ENCODE measurements at places on chromosomes 4 and X.

- DNase-seq, result no peak
These were observed 1.4 kb upstream of the CEP135 start for GRCh38 chr4:55947254-55947882.

DNA sequence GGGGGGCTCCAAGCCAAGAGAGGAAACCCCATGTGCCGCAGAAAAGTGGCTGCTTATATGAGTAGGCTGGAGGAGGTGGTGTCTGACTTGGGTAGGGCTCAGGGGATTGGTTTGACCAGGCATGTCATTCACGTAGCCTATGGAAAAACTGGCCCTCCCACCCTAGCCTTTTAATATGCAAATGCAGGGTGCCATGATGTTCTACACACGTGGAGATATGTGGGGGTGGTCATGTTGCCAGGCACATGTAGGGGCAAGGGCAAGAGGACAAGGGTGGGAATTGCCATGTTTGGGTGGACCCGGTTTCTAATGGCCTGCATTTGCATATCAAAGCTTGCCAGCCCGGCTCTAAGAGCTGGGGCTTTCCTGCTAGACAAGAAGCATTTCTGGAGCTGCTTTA lies 86.9 kb upstream of the SHISA3 start:
- no peak for DNase-seq

GRCh38 chr4:79399076-79399475 lies 9.0 kb downstream of the GK2 start:
- DNase-seq, result no peak

DNA sequence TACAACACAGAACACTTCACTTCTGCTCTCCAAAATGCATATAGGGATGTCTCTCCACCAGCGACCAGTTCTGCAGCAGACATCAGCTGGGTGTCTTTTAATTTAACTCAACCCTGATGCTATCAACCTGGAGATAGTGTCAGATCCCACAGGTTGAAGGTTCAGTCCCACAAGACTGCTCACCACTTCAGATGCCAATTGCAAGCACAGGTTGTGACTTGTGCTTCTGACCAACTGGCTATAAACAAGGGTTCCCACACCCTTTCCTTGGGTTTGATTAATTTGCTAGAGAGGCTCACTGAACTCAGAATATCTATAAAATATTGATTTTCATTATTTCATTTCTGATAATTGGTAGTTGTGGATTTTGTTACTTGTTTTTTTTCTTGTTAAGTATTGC lies 177.4 kb upstream of the HS3ST1 start:
- DNase-seq, result no peak

DNA sequence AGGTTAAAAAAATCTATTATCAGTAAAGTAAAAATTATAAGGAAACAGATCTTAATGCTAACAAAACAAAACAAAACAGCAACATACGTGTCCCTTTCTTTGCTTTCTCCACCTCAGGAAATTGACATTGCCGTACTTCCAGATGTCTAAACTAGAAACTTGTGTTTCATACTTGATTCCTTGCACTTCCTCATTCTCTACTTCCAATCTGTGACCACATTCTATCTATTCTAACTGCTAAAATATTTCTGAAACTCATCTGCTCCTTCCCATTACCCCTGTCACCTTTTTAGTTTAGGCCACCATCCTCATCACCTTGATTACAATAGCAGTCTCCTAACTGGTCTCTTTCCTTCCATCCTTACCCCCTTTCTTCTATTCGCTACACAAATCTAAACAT lies 22.5 kb upstream of the RPA4 start:
- DNase-seq, result no peak
